Activated T-helper 17 cell treated with anti-CD3 and anti-CD28 coated beads, Interleukin-2, amount 50 U/mL, for 72 hours (primary cell): ENCODE measurements at places on chromosomes 2 and 18. TPM values are rescaled to one million over a fixed set of nuclear protein-coding genes. Genes with fewer than 3 reads are reported as not detected.
A peak's percentile ranks its signal among the peaks of the same experiment; 100 is the strongest.

GRCh38 chr18:5066380-5066977, 130.6 kb downstream of the AKAIN1 start:
- ATAC-seq: no peak

- no peak for ATAC-seq
Measured at GRCh38 chr18:76943542-76944339, 121.4 kb downstream of the ZNF236 start.

GRCh38 chr2:238155761-238156694, 2.7 kb upstream of the ERFE start:
- no peak for ATAC-seq

DNA sequence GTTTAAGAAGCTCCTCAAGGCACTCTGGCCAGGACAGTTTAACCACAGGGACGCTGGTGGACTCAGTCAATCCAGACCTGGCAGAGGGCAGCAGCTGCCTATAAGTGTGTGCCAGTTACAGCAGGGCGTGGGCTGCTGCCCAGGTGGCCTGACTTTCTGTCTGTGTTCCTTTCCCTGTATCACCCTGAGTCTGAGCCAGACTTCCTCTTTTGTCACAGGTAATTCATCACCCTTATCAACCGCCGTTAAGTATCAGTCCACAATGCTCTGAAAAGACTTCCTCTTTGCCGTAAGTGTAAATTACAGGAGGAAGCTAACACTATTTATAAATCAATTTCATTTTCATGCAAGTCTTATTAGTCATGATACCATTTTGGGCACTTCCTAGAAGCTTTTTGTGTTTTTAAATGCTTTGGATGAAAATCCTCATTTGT, 7.0 kb downstream of the LPIN1 start:
- ATAC-seq: peak; percentile 52

- ATAC-seq: no peak
Measured at GRCh38 chr2:204183608-204184007, 247.0 kb downstream of the ICOS start.

- ATAC-seq: no peak
Measured at GRCh38 chr2:223566396-223566795, 35.8 kb downstream of the SCG2 start.

DNA sequence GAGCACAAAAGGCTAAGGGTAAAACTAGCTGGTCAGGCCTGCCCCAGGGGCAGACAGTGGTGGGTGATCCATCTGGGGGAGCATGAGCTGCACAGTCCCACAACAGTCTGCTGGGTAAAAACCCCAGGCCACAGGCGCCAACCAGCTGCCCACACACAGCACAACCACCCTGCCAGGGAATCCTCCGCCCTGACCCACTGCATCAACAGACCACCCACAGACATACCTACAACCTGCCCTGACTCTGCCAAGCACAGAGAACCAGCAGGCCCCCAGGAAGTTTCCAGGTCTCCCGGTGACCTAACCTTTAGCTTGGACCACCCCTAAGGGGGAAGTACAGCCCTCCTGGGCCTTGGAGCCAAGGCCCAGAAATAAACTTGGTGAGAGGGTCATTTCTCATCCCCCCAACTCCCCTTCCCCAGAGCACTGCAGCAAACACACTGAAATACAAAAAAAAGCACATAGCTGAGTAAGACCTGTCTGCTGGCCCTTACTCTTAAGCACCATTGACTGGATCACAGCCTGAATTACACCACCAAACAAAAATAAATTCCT, 118.3 kb upstream of the CAB39 start:
- ATAC-seq: no peak

- no peak for ATAC-seq
Measured at GRCh38 chr18:2518473-2518872, 52.8 kb downstream of the METTL4 start.

GRCh38 chr18:76679259-76679658, 143.1 kb upstream of the ZNF236 start:
- ATAC-seq: no peak

GRCh38 chr2:54569745-54570301, 113.7 kb downstream of the SPTBN1 start:
- ATAC-seq: no peak

DNA sequence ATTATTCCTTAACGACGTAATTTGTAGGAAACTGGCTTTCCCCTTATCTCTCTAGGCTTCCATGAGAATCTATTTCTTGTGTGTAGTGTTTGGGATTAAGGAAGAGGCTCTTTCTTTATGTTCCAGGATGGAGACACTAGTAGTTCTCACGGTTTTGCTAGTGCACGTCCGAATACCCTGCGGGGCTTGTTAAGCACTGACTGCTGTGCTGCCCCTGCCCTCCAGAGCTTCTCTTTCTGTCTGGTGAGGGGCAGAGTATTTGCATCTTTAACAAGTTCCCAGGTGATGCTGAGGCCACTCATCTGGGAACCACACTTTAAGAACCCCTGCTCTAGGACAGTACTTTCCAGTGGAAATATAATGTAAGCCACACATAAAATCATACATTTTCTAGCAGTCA, 76.4 kb downstream of the SPATS2L start:
- ATAC-seq: no peak

DNA sequence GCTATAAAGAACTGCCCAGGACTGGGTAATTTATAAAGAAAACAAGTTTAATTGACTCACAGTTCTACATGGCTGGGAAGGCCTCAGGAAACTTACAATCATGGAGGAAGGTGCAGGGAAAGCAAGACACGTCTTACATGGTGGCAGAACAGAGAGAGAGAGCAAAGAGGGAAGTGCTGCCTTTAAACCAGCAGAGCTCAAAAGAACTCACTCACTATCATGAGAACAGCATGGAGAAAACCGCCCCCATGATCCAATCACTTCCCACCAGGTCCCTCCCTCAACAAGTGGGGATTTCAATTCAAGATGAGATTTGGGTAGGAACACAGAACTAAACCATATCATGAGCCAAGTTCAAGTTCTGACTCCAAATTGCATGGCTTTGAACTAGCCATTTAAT, 62.8 kb upstream of the PPP1CB start:
- no peak for ATAC-seq

GRCh38 chr2:225532096-225532495, 132.6 kb downstream of the NYAP2 start:
- ATAC-seq: no peak

- no peak for ATAC-seq
Measured at GRCh38 chr2:145184741-145185651, 665.1 kb upstream of the ZEB2 start.

- no peak for ATAC-seq
Measured at GRCh38 chr2:185807351-185807750, 68.7 kb downstream of the FSIP2 start.

- ATAC-seq: no peak
Measured at GRCh38 chr2:9286554-9287399, 80.2 kb downstream of the ASAP2 start.

DNA sequence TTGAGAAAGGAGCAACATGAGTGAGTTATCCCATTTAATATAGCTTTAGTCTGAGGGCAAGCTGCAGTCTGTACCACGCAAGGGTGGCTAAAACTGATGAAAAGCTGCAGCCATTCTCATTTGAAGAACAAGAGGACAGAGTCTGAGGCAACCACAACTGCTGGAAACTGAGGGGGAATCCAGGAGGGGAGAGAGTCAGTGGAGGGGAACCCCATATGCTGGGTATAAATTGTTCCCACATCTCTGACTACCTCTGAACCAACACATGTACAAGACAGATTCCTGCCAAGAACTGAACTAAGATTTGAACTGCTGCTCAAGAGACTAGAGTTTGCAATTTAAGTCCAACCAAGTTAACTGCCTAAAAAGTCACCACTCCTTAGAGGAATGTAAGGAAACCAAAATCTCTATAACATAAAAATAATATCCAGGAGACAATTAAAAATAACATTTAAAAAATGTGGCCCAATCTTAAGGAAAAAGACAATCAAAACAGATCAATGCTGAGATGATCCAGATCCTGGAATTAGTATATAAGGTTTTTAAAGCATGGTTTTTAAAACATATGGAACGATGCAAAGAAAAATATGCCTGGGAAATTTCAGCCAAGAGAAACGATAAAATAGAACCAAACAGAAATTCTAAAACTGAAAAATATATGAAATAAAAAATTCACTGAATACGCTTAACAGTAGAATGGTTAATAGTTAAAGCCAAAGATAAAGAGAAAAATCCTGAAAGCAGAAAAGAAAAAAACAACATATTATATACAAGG, 11.2 kb downstream of the CWC22 start:
- ATAC-seq: peak; percentile 67

DNA sequence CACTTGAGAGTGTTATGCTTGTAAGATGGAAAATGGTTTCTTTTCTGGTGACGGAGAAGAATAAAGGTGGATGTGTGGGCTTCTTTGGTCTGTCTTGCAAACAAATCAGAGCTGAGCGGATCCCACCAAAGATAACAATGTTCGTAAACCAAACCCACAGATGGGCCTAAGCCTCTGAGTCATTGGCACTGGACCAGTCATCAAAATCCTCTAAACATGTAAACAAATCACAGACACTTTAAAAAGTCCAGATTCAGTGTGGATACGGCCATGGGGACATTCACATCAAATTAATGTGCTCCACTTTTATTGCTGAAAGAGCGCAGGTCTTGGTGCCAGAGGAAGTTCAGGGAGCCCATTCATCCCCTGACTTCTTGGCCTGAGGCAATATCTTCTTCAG, 60.5 kb upstream of the TMEM200C start:
- no peak for ATAC-seq

DNA sequence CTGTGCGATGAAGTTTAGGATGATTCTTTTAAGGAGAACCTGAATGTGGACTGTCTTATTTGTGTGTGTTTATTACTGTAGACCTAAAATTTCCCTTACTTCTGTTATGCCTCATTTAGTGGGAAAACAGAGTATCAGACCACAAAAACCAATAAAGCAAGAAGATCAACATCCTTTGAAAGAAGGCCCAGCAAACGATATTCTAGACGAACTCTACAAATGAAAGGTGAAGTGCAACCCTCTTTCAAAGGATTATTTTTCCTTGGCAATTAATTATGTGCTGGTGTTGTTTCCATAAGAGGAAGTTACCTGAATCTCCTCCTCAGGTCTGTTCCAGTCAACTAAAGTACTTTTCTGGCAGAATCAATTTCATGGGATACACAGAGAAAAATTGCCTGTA, 78.6 kb downstream of the EPB41L5 start:
- ATAC-seq: no peak

GRCh38 chr2:18741895-18742732, 152.7 kb upstream of the NT5C1B start:
- ATAC-seq: no peak

- no peak for ATAC-seq
Measured at GRCh38 chr2:54677476-54678265, 45.8 kb upstream of the EML6 start.

DNA sequence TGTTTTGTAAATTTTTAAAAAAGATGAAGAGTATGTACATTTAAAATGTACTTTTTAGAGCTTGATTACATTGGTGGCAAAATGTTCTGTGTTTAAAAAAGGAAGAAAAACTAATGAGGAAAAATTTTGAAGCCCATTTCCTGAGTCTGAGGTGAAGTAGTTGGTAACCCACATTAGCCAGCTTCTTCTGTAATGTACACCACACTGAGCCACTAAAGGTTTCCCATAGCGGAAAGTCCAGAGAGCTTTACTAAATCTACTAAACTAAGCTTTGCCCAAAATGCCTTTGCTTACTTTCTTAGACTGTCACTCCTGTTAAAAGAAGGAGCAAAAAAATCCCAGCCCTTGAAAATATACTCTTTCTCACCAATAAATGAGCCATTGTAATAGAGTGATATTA, 804.8 kb upstream of the ZEB2 start:
- no peak for ATAC-seq

GRCh38 chr18:13449651-13450050, 231.1 kb downstream of the LDLRAD4 start:
- ATAC-seq: no peak

- no peak for ATAC-seq
Measured at GRCh38 chr18:53698907-53699306, 525.6 kb downstream of the MBD2 start.

GRCh38 chr2:207012461-207012860, 73.1 kb downstream of the CPO start:
- ATAC-seq: no peak

Gene NDC80
- total RNA-seq: 68.9 TPM

Gene ZSWIM2
- total RNA-seq: not detected

Gene TMEM17
- total RNA-seq: 0.11 TPM

Gene DSG1
- total RNA-seq: not detected

Gene COL6A3
- total RNA-seq: 30.7 TPM

Gene UGT1A6
- total RNA-seq: not detected

Gene DCC
- total RNA-seq: not detected

Gene NFATC1
- total RNA-seq: 20.3 TPM

Gene RAB17
- total RNA-seq: 2.5 TPM

Gene GPR55
- total RNA-seq: 11.1 TPM

Gene CELF4
- total RNA-seq: not detected

Gene SMYD1
- total RNA-seq: not detected
